Endothelial cell of umbilical vein (primary cell): ENCODE measurements at places on chromosomes 3 and 15.

- H3K4me1 ChIP-seq, result no peaks in the 10 kb centered on the region
- H3K36me3 ChIP-seq, result no peaks in the 10 kb centered on the region
- H3K27me3 ChIP-seq, result no peaks in the 10 kb centered on the region
- DNase-seq, result no peak
- no peak overlapping the region for H3K27ac ChIP-seq
- no peak overlapping the region for H3K4me3 ChIP-seq
These were observed 158.3 kb downstream of the SLCO3A1 start for GRCh38 chr15:92011611-92012367.

- H3K27ac ChIP-seq, result no peak overlapping the region
- peaks cover 50% of the 10 kb centered on the region for H3K36me3 ChIP-seq
- DNase-seq, result no peak
These were observed 76.2 kb downstream of the SETD5 start for GRCh38 chr3:9473496-9474065.

- H3K27ac ChIP-seq, result no peak overlapping the region
- H3K36me3 ChIP-seq, result no peaks in the 10 kb centered on the region
- no peaks in the 10 kb centered on the region for H3K27me3 ChIP-seq
- H3K4me1 ChIP-seq, result no peaks in the 10 kb centered on the region
- peak; percentile 13 for DNase-seq
- no peak overlapping the region for H3K4me3 ChIP-seq
These were observed 9.7 kb downstream of the ITIH4 start for GRCh38 chr3:52820736-52821135.

DNA sequence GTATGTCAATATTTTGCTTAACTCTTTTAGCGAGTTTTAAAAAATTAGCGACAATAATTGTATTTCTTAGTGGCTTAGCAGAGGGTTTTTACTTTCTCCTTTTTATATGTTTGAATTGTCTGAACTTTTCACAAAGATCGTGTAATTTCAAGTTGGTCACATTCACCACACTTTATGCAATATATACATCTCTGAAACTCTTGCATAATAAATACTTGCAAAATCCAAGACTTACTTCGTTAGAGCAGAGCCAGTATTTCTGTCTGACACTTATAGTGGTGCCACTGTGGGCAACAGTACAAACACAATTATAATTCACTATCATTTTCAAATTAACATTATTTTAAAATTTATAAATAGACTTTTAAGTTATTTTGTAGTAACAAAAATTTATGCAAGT, 62.0 kb downstream of the SUCNR1 start:
- peaks cover 8% of the 10 kb centered on the region for H3K4me1 ChIP-seq
- H3K27ac ChIP-seq, result no peak overlapping the region
- H3K27me3 ChIP-seq, result no peaks in the 10 kb centered on the region
- DNase-seq, result no peak
- no peak overlapping the region for H3K4me3 ChIP-seq

GRCh38 chr3:2910997-2911396, 199.2 kb downstream of the IL5RA start:
- no peaks in the 10 kb centered on the region for H3K27me3 ChIP-seq
- H3K27ac ChIP-seq, result no peak overlapping the region
- H3K4me1 ChIP-seq, result no peaks in the 10 kb centered on the region
- H3K36me3 ChIP-seq, result no peaks in the 10 kb centered on the region
- no peak overlapping the region for H3K4me3 ChIP-seq
